ENCODE measurements at places on chromosomes 3 and 15.

GRCh38 chr3:28191363-28191762 lies 50.1 kb upstream of the CMC1 start:
- DNase-seq = no peak

DNA sequence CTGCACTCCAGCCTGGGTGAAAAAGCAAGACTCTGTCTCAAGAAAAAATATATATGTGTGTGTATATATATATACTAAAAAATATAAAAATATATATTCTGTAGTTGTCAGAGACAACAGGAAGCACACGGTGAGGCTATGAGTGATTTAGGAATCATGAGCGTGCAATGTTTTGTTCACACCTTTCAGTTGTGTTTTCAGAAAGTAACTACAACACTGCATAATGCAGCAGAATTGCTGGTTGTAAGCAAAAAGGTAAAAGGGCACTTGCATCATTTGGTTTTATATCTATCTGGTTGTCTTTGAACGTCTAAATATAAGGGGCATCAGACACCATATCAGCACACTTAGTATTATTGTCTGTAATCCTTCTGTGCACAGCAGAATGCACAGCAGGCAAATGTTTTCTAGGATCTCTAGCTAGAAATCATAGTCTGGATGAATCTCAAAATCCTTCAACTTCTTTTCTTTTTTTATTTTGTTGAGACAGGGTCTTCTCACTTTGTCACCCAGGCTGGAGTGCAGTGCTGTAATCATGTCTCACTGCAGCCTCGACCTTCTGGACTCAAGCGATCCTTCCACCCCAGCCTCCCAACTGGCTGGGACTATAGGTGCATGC lies 44.8 kb downstream of the CCR3 start:
- DNase-seq = no peak

GRCh38 chr3:113021471-113021870 lies 30.7 kb downstream of the GTPBP8 start:
- no peak for DNase-seq

GRCh38 chr3:7166460-7166859 lies 305.5 kb downstream of the GRM7 start:
- no peak for DNase-seq

- no peak for DNase-seq
Observed at GRCh38 chr3:182121401-182121800, 409.7 kb downstream of the SOX2 start.

DNA sequence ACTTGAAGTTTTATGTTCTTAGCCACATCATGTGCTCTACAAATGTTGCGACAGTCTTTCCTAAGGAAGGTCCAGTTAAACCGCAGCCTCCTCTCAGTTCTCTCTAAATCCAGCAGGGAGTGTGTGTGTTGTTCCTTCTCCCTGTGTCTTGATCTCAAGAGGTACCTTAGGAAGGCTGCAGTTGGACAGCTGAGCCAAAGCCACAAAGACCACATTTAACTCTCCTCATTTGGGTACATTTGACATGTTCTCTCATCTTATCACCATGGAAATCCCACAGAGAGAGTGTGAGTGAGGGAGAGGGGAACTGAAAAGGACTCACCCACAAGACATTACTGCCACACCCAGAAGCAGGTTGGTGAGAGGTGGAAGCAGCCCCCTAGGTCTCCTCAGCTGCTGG lies 79.5 kb downstream of the CD200R1L start:
- DNase-seq = no peak

- no peak for DNase-seq
Observed at GRCh38 chr3:107392549-107393165, 15.4 kb downstream of the CCDC54 start.

DNA sequence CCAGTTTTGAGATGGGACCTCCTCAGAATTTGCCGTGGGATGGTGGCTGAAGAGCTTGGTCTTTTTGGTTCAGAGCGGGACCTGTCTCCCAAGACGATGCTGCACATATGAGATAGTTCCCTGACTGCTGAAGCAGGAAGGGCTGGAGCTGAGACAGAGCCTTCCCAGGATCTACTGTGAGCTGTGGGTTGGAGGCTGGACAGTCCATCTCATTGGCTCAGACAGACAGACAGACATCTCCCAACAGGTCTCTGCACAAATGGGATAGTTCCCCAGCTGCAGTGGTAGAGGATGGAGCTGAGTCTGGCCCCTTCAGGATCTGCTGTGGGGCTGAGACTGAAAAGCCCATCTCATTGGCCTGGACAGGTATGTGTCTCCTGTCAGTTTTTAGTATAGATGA lies 1145.6 kb upstream of the CADM2 start:
- DNase-seq = no peak

- DNase-seq = no peak
Observed at GRCh38 chr3:124206225-124207055, 214.5 kb upstream of the ROPN1 start.

GRCh38 chr15:57694279-57694678 lies 12.2 kb upstream of the POLR2M start:
- no peak for DNase-seq

DNA sequence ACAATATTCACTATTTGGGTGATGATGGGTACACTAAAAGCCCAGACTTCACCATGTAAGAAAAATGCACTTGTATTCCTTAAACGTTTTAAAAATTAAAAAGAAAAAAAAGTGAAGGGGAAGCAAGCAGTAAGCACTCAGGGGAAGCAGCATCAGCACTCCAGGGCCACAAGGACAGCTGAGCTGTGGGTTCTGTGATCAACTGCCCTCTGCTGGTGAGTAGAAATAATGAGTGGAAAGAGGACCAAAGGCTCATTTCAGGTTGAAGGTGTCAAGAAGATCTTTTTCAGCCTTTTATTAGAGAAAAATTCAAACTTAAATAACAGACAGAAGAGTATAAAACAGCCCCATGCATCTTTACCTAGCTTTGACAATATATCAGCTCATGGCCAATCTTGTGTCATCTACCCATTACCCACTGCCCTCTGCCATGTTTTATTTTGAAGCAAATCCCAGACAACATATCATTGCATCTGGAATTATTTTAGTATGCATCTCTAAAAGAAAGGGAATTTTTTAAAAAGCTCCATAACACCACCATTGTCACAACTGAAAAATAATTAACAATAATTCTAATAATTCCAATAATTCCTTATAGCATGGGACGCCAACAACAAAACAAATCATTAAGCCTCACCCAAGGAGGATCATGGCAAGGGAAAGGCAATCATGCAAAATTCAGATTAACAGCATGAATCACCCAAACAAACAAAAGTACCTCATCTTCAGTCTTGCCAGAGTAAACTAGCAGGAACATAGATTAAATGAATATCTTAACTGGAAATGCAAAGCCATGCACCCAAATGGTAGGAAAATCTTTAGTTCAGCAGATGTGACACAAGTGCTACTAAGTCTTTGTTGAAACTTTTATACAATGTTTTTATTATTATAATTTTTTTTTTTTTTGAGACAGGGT lies 42.5 kb downstream of the TAMM41 start:
- no peak for DNase-seq

DNA sequence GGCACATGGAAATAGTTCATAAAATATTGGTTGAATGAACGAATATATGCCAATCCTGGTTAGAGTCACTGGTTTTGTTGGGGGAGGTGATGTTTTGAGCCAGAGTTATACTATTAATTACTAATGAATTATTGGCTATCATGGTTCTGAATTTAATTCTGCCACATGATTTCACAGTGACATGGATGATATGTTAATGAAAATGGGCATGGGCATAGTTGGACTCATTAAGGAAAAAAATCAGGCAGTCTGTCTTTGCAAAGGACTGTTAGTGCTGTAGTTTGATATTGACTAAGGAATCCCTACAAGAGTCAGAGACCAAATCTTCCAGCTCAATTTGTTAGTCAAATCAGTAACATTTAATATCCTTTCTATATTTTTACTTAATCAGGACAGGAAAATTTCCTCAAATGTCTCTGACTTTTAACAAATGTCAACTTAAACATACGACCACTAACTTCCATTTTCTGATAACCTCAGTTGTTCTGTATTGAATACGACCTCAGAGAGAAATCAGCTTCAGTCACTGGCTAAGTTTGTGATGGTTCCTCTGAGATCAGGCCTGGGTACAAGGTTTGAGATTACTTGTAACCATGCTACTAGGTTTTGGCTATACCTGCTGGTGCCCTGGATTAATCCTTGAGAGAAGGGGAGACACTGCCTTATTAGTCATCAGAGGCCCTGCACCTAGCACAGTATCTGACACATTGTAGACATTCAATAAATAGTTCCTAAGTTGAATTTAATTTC lies 13.3 kb downstream of the NFKBIZ start:
- no peak for DNase-seq

DNA sequence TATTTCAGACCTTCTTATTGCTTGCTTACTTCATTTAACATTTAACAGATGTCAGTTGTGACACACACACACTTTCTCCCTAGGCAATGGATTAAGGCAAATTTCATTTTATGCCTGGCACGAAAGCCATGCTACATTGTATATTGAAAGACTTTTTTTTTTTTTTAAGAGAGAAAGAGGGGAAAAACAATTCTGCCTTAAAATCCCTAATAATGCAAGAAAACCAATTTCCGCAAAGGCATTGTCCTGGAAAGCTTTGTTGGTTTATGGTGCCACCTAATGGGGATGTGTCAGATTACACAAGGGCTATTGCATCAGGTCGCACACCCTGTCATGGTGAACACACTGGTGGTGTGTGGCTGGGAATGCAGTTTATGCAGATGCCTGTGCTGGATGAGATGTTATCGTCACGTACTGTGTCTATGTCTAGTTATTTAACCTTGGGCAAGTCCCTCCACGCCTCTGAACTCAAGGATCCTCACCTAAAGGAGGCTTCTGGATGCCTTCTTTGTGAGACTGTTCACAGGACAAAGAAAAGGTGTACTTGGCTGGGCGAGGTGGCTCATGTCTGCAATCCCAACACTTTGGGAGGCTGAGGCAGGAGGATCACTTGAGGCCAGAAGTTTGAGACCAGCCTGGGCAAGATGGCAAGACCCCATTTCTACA lies 37.3 kb upstream of the RFTN1 start:
- no peak for DNase-seq

- DNase-seq = no peak
Observed at GRCh38 chr3:43328653-43329052, 42.3 kb downstream of the SNRK start.

DNA sequence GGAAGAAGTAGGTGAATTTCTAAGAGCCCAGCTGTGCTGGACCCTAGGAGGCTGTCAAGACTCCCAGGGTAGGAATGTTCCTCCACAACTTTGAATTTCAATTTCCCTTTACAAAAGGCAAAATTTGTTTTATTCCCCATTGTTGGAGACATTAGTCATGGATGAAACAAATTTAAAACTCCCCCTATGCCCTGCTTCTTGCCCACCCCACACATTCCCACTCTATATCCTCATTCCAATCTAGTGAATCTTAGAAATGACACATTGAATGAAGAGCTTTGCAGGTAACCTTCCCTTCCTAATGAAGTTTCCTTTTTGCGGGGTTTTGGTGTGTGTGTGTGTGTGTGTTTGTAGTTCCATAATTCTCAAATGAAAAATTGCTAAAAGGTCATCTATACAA lies 72.6 kb downstream of the CCNL1 start:
- no peak for DNase-seq

DNA sequence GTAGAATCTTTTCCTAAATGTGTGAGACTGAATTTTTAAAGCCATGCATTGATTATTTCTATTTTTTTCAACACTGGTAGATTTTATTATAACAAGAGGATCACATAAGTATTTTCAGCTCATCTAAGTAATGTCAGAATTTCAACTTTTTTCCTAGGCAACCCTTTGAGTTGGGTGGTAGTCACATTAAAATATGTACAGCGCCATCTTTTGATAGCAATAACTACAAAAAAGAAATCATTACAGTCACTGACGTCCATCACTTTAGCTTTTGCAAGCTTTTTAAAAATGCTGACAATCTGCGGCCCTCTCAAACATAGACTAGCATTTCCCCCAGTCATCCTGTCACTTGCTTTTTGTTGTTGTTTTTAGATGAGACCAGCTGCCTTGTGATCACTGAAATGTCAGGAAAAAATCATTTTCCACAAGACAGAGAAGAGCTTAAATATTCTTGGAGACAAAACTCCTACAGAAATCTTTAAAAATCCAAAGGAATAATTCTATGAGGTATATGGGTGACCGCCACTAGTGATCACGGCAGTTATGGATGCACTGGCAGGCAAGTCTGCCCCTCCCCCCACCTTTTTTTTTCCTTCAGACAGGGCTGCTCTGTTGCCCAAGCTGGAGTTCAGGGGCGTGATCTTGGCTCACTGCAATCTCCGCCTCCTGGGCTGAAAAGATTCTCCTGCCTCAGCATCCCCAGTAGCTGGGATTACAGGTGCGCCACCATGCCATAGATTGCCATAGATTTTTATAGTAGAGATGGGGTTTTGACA lies 384.0 kb upstream of the KCNMB2 start:
- no peak for DNase-seq

DNA sequence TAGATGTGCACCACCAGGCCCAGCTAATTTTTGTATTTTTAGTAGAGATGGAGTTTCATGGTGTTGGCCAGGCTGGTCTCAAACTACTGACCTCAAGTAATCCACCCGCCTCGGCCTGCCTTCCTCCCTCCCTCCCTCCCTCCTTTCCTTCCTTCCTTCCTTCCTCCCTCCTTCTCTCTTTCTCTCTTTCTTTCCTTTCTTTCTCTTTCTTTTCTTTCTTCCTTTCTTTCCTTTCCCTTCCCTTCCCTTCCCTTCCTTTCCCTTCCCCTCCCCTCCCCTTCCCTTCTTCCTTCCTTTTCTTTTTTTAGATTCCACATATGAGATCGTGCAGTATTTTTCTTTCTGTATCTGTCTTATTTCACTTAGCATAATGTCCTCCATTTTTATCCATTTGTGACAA lies 81.3 kb downstream of the FAM81A start:
- DNase-seq = no peak

- DNase-seq = no peak
Observed at GRCh38 chr15:99764522-99764921, 31.3 kb upstream of the LYSMD4 start.

- DNase-seq = no peak
Observed at GRCh38 chr3:32430900-32431299, 39.2 kb downstream of the CMTM7 start.

GRCh38 chr3:42263354-42264346 lies 2.3 kb downstream of the CCK start:
- no peak for DNase-seq
